DMS53 (cell line): ENCODE measurements at places on chromosomes 7 and 10.

DNA sequence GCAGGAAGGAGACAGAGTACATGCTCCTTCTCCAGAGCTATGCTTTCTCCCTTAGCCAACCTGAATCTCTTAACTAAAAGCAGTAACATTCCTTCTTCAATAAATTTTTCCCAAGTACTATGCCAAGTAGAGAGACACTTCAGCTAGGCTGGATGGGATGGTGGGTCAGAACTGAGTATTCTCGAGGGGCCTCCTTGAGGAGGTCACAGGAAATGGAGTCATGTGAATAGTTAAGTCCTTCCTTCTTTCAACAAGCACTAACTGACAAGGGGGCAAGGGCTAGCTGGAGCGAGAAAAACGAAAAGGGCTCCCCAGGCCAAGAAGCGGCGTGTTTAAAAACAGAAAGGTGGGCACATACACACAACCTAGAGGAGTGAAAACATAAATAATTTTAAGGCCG is 5.5 kb downstream of the RSU1 start:
- DNase-seq: no peak

DNA sequence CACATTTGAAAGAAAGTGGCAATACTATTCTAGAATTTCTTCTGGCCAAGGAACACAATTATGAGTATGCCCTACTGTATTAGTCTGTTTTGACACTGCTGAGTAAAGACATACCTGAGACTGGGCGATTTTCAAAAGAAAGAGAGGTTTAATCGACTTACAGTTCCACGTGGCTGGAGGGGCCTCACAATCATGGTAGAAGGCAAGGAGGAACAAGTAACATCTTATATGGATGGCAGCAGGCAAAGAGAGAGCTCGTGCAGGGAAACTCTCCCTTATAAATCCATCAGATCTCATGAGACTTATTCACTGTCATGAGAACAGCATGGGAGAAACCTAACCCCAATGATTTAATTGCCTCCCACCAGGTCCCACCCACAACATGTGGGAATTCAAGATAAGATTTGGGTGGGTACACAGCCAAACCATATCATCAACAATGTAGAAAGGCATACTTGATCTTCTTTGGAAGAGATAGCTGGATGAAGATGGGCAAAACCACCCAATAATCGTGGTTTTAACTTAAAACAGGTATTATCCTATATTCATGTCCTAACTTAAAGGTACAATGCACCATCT is 113.9 kb downstream of the ETV1 start:
- no peak for DNase-seq

- no peak for DNase-seq
These were observed 66.6 kb upstream of the WNT16 start for GRCh38 chr7:121262221-121262620.

GRCh38 chr10:131002031-131002861 is 309.3 kb downstream of the TCERG1L start:
- no peak for DNase-seq

DNA sequence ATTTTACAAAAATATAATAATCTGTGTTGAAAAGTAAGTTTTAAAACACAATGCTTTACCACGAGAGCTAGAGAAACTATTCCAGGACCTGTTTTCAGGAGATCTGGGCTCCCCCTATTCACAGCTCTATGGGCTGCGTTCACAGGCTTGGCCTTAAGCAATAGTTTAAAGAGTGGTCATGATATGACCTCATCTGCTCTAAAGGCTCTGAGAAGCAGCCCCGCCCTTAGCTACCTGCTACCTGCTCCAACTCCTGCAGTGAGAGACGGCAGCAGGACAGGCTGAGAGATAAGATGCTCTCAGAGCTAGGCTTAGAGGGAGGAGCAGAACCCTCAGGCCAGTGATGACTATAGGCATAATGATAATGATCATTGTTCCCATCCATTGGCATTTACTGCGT is 12.6 kb downstream of the ALOX5 start:
- no peak for DNase-seq

DNA sequence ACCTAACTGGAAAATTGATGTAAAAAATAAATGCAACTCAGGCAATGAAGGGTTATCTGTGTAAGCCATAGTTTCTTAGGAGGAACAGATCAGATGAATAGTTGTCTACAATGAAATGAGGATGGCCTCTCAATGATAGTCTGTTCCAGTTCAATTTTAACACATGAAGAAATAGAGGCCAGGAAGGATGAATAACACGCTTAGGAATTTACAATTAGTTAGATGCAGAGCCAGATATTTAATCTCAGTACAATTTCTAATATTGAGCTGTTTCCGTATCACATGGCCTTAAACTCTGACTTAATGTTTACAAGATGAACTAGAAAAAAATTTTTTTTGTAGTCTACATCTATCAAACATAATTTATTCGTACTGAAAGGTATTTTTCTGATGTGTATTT is 176.6 kb downstream of the GALNT11 start:
- DNase-seq: no peak

GRCh38 chr10:12902135-12902572 is 99.4 kb downstream of the CCDC3 start:
- DNase-seq: peak; percentile 82

- DNase-seq: no peak
These were observed 20.8 kb upstream of the INSIG1 start for GRCh38 chr7:155276800-155277375.

DNA sequence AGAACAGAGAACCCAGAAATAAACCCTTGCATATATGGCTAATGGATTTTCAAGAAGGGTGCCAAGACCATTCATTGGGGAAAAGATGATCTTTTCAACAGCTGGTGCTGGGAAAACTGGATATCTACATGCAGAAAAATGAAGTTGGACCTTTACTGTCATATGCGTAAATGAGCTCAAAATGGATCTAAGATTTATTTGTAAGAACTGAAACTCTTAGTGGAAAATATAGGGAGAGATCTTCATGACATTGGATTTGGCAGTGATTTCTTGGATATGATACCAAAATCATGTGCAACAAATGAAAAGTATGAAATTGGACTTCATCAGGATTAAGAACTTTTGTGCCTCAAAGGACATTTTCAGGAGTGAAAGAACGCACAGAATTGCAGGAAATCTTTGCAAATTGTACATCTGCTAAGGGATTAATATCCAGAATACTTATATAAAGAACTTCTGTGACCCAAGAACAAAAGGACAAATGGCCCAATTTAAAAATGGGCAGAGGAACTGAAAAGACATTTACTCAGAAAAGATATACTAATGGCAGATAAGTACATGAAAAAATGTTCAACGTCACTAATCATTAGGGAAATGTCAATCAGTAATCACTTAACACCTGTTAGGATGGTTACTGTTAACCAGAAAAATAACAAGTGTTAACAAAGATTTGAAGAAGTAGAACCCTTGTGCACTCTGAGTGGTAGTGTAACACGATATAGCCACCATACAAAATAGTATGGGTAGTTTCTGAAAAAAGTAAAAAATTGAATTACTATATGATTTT is 6.1 kb downstream of the DBF4 start:
- no peak for DNase-seq

- DNase-seq: peak; percentile 83
These were observed 35.9 kb upstream of the CACNB2 start for GRCh38 chr10:18104223-18104872.

GRCh38 chr10:92811986-92812385 is 36.3 kb upstream of the EXOC6 start:
- no peak for DNase-seq

DNA sequence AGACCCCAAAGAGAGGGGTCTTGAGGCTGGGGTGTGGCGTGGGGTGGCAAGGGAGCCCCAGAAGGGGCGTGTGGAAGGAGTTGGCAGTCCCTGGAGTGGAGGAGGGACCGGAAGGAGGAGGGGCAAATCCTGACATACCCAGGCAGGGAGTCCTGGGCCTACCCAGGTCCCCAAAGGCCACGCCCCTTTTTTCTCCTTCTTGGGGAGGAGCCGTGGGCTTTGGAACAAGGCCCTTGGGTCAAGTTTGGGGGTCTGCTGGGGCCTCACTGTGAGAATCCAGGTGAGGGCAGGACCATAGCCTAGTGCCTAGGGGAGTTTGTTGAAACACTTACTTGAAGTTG is 1.2 kb upstream of the SMARCD3 start:
- peak; percentile 76 for DNase-seq

GRCh38 chr10:119644205-119644814 is 6.9 kb upstream of the BAG3 start:
- peak; percentile 19 for DNase-seq

- DNase-seq: no peak
These were observed 229.5 kb upstream of the ADARB2 start for GRCh38 chr10:1966712-1967376.

DNA sequence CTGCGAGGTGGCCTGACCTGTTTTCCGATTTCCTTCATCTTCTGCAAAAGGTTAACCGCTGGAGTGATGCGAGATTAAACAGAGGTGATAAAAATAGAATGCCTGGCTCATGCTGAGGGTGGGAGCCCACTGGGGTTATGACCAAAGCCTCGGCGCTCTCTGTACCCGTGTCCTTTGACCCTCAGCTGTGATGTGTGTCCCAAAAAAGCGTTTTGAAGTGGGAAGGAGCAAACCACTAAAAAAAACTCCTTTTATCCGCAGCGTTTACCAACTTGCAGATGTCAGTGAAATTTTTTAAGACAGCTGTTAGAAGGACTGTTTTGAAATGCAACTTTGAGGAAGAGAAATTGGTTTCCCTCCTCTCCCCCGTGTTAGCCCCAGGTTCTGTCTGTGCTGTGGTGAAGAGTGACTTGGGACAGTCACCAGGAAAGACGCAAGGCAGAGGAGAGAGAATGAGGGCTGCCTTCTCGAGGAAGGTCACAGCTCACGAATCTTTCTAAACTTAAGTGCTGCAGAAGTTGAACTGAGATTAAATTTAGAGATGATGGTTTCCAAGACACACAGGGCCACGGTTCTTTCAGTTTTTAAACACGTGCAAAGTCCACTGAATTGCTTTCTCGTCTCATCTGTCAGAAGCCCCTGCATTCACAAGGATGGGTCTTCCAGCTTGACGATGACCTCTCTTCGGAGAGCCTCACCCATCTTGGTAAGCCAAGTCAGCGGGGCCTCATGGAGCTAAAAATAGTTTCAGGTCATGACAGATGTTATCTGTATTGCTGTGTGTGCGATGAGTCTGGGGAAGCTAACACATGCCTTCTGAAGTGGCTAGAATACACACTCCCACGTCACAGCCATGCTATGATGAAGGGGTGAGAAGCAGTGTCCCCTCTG is 27.6 kb downstream of the AMZ1 start:
- no peak for DNase-seq

GRCh38 chr10:117005527-117006055 is 604 bp upstream of the SHTN1 start:
- peak; percentile 88 for DNase-seq

DNA sequence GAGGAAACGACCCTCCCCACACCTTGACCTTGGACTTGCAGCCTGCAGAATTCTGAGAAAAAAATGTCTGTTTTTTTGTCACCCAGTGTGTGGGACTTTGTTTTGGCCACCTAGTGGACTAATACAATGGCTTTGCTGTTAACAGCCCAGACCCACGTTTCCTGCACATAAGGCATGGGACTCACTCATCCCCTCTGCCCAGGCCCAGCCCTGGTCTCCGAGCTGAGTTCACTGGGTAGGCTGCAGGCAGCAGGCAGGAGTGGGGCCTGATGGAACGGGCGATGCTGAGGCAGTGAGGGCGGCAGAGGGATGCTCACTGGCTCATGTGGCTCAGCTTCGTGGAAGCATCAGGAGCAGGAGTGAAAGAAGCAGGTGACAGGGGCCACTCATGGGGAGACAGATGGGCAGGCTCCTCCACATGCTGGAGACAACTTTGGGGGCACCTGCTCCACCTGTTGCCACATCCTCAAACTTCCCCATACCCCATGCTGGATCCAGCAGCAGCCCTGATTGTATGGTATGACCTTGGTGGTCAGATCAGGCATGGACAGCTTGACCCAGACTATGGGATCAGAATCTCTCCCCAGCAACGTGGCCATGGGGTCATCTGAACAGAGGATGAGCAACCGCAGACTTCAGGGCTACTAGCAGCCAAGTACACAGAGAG is 65.8 kb upstream of the ANTXRL start:
- peak; percentile 26 for DNase-seq

GRCh38 chr7:108385834-108386422 is 70.3 kb downstream of the NRCAM start:
- peak; percentile 97 for DNase-seq

DNA sequence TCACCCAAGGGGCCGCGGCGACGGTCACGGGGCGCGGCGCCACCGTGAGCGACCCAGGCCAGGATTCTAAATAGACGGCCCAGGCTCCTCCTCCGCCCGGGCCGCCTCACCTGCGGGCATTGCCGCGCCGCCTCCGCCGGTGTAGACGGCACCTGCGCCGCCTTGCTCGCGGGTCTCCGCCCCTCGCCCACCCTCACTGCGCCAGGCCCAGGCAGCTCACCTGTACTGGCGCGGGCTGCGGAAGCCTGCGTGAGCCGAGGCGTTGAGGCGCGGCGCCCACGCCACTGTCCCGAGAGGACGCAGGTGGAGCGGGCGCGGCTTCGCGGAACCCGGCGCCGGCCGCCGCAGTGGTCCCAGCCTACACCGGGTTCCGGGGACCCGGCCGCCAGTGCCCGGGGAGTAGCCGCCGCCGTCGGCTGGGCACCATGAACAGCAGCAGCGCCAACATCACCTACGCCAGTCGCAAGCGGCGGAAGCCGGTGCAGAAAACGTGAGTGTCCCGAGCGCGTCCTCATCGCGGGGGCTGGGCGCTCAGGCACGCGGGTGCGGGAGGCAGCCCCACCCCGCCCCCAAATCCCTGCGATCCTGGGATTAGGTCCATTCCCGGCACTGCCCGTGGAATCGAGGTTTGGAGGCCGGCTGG is 509 bp downstream of the AHR start:
- peak; percentile 91 for DNase-seq

- no peak for DNase-seq
These were observed 27.1 kb downstream of the RASGEF1A start for GRCh38 chr10:43239756-43240155.

DNA sequence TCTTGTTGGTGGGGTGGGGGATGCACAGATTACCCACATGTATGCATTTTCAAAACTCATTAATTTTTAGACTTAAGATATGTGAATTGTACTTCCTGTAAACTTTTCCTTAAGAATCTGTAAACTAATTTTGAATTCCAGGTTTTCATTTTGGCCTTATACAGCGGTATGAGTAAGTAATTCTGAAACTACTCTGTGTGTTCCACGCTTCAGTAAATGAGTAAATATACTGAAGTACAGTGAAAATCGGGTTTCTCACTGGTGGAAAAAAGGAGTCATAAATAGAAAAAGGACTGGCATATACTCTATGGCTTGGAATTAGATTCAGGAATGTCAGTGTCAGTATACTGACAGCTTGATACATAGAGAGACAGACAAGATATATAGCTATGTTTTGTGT is 72.8 kb downstream of the CTTNBP2 start:
- peak; percentile 91 for DNase-seq
